ENCODE measurements at places on chromosomes 12 and 14.

- DNase-seq: no peak
These were observed 5.7 kb downstream of the TMEM179 start for GRCh38 chr14:104598910-104599273.

GRCh38 chr12:62050785-62051184, 209.4 kb upstream of the USP15 start:
- DNase-seq: no peak

- DNase-seq: no peak
These were observed 14.8 kb downstream of the ACVRL1 start for GRCh38 chr12:51922146-51922545.

DNA sequence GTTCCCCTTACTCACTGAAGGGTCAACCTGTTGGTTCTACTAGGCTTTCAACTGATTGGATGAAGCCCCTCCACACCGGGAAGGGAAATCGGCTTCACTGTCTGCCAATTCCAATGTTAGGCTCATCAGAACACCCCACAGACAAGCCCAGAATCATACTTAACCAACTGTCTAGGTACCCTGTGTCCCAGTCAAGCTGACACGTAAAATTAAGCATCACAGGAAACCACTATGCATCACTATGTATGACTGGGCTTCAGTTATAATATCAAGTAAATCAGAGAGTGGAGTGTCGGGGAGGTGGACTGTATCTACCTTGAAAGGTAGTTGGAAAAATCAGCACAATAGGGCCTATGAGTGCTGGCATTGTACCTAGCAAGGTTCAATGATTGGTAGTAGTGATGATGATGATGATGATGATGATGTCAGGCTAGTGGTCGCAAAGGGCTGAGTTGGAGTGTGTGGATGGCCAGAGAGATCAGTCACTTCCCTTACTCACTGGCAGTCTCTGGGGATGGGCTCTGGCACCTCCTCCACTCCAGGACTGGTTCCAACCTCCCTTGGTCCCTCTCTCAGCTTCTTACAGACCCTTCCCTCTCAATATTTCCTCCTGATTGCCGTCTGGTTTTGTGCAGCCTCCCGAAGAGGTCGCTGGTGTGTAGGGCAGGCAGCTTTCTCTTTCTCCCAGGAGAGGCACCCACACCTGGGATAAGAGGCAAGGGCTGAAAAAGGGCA, 3.3 kb upstream of the ATG101 start:
- no peak for DNase-seq

DNA sequence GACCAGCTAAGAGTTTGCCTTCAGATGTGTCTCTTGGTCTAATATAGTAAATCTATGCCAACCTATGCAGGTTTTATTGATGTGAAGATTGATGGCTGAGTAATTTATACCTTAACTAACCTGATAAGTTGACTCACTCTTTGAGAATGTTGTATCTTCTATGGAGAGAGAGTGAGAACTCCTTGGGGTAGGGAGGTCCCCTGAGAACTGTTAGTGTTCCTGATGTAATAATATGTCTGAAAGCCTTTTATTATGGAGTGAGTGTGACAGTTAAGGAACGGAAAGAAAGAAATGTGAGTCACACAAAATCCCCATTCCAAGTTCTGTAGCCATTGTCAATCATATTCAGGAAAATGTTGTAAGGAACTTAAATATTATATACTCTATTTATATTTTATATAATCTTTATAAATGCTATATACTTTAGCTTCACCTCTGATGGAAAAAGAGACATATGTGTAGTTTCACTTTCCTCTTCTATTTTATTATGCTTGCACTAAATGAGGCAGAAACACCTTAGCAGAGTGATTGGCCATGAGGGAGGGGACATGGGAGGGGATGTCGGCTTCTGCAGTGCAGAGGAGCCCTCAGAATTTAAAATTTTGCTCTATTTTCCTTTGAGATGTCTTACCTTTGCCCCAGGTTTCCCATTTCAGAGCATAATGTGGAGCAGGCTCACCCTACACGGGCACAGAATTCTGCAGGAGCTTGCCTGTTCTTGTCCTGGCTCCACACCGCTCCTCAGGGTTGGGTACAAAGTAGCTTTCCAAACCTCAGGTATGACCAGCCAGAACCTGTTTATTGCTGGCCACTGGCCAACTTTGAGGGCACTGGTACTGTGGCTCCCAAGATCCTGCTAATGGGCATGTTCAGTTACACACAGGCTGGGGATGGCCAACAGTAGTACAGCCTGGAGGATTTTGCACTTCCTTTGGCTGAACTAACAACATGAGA, 57.7 kb downstream of the ARF6 start:
- no peak for DNase-seq

- DNase-seq: no peak
These were observed 296.0 kb downstream of the PCNX1 start for GRCh38 chr14:71203306-71203705.

DNA sequence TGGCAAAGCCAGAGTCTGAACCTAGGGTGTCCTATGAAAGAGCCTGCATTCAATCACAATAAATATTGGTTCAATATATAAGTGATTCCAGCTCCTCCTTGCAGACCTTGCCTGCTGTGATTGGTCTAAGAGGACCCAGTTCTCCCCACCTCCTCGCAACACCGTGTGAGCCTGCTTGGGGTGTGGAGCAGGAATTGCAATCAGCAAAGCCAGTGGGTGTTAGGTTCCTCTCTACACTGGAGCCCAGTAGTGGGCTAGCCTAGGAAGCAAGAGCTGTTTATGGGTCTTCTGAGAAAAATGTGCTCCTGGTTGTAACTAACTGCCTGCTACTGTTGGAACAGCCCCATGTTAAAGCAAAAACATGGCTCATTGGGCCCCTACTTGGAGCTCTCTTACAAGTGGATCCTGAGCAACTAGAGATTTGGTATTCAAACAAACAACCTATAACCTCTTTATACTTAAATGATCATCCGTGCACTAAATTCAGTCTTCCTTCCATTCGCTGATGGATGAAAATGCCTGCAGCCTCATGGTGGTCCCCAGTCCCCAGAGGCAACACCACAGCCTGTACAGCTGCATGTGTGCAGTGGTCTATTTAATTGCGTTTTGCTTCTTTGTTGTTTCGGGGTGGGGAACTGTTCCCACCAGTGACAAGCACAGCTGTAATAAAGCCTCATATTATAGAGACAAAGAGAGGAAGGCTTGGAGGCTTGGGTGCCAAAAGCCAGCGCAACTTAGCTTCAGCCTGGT, 3.7 kb upstream of the SELPLG start:
- no peak for DNase-seq

GRCh38 chr12:53750812-53751335, 905 bp downstream of the CISTR start:
- no peak for DNase-seq

DNA sequence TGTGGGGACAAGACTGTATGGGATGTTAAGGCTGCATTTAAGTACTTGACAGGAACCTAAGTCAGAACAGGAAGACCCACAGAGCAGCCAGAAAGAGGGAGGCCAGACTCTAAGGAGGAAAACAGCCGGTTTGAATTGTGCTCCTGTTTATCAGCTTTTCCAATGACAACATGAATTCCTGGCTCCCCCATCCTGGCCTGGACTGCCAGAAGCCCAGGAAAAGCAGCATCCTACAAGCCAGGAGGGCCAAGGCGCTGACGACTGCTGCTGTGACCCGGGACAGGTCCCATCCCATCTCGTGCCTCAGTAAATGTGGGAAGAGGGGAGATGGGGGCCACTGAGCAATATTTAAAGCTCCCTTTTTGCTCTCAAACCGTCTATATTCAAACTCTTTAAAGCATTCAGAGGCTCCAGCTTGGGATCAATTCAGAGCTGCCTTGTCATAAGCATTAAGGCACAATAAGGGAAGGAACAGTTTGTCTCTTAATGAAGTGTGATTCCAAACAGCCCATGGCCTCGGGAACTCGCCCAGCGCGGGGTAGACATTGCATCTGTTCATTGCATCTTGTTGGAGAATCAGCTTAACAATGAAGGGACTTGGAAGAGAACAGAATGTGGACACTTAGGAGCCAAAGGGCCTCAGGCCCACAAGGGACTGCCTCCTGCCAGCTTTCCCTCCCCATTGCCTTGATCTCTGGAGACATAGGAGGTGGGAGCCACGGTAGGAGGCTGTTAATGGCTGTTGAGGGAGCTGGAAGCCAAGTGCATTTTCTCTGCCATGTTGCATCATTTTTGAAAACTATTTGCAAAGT, 49.6 kb downstream of the CMKLR1 start:
- DNase-seq: no peak

- DNase-seq: no peak
These were observed 794.3 kb upstream of the NOVA1 start for GRCh38 chr14:27392153-27392552.

DNA sequence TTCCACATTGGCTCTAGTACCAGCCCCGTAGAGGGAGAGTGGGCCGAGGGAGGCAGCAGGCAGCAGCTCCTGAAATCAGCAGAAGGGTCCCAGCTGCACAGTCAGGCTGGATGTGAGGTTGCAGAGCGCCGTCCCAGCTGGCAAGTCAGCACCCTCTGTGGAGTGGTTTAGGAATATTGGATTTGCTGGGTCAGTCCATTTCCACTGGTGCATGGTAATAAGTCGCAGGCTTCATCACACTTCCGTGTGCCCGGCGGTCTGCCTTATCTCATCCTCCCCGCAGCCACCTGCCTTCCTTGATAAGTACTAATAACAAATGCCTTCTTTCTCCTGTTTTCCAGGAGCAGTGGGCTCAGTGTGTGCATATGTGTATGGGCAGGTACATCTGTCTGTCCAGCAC, 112.9 kb downstream of the TSPAN9 start:
- no peak for DNase-seq

- DNase-seq: no peak
These were observed 55.5 kb upstream of the DAAM1 start for GRCh38 chr14:59132796-59133494.

- no peak for DNase-seq
These were observed 317.6 kb downstream of the CCDC91 start for GRCh38 chr12:28507867-28508266.

GRCh38 chr14:51454351-51454750, 197.4 kb upstream of the FRMD6 start:
- DNase-seq: no peak

- no peak for DNase-seq
These were observed 16.3 kb downstream of the MARK3 start for GRCh38 chr14:103401223-103402214.

- no peak for DNase-seq
These were observed 195.3 kb upstream of the BCL2L14 start for GRCh38 chr12:11875414-11875935.

- no peak for DNase-seq
These were observed 166.5 kb upstream of the GSC start for GRCh38 chr14:94936401-94936892.

- DNase-seq: no peak
These were observed 154.3 kb downstream of the NTF3 start for GRCh38 chr12:5586201-5586600.

- no peak for DNase-seq
These were observed 19.0 kb upstream of the ACTN1 start for GRCh38 chr14:68998062-68998461.

- DNase-seq: no peak
These were observed 41.5 kb upstream of the DYNC1H1 start for GRCh38 chr14:101922866-101923265.

- DNase-seq: no peak
These were observed 1190.3 kb downstream of the GALC start for GRCh38 chr14:86802726-86803125.

- DNase-seq: no peak
These were observed 241.9 kb downstream of the PPFIA2 start for GRCh38 chr12:81517296-81517695.

DNA sequence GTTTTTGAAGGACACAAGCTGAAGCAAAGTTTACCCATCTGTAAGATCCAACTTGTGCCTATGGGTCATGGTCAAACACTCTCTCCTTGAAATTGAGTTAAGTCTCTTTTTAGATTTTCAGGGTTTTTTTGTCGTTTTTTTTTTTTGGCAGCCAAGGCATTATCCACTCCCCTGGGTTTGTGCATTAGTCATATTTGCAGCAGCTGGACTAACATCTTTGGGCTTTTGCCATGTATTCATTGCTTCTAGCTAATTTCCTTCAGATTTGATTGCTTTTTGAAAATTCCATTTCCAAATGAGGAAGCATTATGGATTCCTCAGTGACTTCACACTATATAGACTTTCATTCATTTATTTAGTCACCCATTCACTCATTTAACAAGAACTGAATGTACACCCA, 80.3 kb upstream of the SRRM4 start:
- DNase-seq: no peak

- no peak for DNase-seq
These were observed 4.5 kb downstream of the DDX47 start for GRCh38 chr12:12817616-12818015.

- DNase-seq: no peak
These were observed 192.1 kb upstream of the ALG10B start for GRCh38 chr12:38124247-38125012.

GRCh38 chr14:95424529-95424928, 91.9 kb downstream of the SYNE3 start:
- no peak for DNase-seq

GRCh38 chr12:44835641-44836379, 40.3 kb downstream of the NELL2 start:
- no peak for DNase-seq

GRCh38 chr12:119630962-119631550, 36.9 kb upstream of the PRKAB1 start:
- no peak for DNase-seq

DNA sequence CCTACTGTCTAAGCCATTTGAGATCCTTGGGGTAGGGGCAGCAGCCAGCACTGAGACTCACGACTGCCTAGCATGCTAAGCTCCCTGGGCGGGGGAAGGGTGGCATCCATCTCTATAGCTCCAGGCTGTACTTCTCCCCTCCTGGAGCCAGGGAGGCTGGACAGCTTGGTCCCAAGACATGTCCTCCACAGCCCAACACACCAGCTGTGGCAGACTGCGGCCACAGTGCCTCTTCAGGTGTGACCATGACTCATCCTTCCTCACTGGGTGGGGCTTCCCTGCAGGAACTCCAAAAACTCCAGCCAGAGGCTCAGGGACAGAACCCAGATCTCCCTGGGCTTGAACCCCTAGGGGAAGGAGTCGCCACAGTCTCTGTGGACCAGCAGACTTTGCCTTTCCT, 193.9 kb downstream of the GPHN start:
- DNase-seq: no peak

DNA sequence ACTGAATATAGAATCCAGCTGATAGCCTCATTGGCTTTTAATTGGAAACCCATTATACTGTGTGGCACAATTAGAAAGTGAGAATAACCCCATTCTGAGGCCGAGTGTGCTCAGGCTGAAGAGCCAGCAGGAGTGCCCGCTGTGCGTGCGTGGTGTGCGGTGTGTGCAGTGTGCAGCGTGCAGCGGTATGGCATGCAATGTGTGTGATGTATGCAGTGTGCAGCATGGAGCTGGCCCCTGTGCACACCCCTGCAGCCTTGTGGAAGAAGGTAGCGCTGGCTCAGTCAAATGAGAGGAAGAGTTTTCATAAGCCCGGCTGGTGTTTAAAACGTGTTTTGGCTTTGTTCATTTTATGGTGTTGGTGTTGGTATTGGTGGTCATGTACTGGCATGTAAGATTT, 22.9 kb downstream of the CKB start:
- no peak for DNase-seq
